ENCODE measurements at places on chromosomes 2 and 18.

- DNase-seq, result no peak
Measured at GRCh38 chr2:237907144-237907543, 47.7 kb downstream of the RAMP1 start.

GRCh38 chr2:54000524-54000923, 29.7 kb upstream of the PSME4 start:
- no peak for DNase-seq

DNA sequence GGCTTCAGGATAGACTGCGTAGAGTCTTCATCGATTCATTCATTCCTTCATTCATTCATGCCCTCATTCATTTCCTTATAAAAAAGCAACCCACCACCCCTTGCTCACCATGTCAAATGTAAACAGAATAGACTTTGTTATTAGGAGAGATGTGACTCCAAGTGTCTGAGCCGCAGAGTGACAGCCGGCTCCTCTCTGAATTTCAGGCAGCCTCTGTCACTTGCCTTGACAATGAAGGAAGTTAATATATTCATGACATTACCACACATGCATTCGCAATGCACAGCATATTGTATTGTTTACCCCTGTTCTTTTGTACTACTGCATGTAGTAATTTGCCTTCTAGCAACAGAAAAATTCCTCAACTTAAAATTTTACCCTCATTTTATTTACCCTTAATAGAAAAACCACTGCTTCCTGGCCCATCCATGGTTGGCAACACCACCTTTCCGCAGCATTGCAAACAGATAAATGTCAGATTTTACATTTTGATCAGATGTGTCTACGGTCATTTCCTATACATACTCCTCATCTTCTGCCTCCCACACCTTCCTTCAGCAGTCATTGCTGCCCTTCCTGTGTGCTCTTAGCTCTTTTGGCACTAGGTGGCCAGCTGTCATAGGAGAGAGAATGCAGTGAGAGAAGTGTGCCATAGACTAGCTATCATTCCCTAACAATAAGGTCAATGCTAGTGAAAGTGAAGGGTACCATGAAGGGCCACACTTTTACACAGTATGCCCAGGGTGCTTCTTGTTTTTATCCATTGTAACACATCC, 1090.8 kb downstream of the BCL11A start:
- DNase-seq, result no peak

DNA sequence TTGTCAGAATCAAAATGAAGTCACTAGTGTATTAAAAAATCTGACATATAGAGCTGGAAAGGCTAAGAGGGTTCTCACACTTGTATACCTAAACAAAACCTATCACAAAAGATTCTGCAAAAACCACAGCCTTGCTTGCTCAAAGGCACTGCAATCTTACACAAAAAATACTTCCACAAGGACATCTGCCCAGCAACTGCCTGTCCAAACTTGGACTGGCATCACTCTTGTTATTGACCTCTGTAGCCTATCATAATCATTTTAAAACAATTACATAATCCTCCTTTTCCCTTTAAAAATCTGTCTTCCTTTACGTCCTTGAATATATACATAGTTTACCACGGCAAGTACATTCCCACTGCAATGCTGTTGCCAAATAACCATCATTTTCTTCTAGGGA, 19.9 kb downstream of the CHMP3 start:
- DNase-seq, result no peak

GRCh38 chr2:188607501-188607900, 315.8 kb downstream of the GULP1 start:
- DNase-seq, result no peak

DNA sequence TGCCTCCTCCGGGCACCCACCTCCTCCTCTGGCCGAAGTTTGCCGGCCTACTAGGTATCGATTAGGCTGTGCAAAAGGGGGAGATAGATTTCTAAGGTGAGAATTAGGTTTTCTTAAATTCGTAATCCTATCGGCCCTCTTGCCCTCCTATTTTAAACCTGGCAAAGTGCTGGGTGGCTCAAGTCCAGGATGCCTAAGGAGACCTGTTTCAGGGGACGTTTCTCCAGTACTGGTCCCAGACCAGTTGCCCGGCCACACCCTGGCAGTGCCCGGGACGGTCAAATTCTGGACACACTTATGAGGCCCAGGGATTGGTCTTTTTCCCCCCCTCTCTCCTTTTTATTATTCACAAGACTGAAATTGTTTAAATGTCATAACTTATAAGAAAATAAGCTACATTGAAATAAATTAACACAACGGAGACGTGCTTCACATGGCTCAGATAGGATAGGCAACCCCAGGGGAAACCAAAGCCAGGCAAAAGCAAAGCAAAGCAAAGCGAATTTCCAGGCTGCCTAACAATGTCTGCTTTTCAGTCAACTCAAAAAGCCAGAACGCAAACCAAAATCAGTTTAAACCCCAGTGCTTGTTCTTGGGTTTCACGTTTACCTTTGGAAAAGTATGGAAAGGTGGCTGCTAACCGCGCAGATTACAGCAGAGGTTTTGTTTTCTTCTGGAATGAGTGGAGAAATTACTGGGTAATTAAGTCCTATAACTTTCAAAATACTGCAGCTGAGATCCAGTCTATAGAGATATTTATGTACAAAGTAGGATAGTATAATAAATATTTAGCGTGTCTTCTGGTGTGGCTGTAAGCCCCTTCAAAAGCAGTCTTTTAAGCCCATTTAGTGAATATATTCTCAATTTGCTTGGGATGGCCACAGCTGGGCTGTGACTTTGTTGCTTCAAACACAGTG, 3.0 kb downstream of the GBX2 start:
- no peak for DNase-seq
